GM06990 (cell line): ENCODE measurements at places on chromosomes 7 and 10.

- DNase-seq, result peak; percentile 46
Observed at GRCh38 chr7:24778543-24779282, 21.4 kb upstream of the GSDME start.

DNA sequence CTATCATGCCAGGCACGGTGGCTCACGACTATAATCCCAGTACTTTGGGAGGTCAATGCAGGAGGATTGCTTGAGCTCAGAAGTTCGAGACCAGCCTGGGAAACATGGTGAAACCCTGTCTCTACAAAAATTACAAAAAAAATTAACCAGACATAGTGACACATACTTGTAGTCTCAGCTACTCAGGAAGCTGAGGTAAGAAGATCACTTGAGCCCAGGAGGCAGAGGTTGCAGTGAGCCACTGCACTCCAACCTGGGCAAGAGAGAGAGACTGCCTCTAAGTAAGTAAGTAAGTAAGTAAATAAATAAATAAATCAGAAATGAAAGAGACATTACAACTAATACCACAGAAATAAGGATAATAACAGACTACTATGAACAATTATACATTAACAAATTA is 36.2 kb downstream of the PDLIM1 start:
- no peak for DNase-seq

DNA sequence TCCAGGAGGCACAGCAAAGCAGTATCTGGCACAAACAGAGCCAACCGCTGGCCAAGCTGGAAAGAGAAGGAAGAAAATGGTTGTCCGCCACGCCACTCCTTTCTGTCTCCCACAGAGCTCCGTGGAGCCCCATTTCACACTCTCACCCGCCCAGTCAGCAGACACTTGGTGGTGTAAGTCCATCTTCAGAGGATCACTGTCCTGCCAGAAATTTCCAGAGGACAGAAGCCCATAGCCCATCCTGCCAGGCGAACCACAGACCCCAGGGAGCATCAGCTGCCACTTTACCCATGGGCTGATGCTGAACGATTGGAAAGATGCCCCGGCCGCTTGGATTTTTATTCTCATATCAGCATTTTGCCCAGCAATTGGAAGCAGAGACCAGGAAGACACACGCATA is 144.7 kb upstream of the LYZL2 start:
- DNase-seq, result no peak

GRCh38 chr10:83816942-83817341 is 322.4 kb upstream of the GHITM start:
- peak; percentile 20 for DNase-seq

- no peak for DNase-seq
Observed at GRCh38 chr7:90465816-90466215, 3.6 kb upstream of the PTTG1IP2 start.

DNA sequence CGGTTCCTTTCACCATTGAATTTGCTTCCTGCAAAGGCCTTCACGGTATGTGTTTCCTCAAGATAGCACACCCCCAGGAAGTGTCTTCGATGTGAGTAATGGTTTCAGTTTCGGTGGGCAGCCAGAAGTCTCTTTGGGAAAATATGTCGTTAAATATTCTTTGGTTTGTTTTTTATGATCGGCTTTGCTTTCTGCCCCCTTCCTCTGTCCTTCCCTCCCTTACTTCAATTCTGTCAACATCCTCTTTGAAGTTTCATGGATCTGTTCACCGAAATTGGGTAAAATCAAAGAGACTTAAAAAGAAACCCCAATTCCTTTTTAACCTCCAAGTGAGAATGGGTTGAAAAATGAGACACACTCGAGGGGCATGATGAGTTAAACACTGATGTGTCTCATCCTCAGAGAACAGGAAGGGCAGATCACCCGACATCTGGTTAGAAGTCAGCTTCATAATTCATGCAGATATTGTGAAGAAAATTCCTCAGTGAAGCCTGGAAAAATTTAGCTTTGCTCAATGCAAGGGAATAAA is 170.8 kb upstream of the HABP2 start:
- no peak for DNase-seq

DNA sequence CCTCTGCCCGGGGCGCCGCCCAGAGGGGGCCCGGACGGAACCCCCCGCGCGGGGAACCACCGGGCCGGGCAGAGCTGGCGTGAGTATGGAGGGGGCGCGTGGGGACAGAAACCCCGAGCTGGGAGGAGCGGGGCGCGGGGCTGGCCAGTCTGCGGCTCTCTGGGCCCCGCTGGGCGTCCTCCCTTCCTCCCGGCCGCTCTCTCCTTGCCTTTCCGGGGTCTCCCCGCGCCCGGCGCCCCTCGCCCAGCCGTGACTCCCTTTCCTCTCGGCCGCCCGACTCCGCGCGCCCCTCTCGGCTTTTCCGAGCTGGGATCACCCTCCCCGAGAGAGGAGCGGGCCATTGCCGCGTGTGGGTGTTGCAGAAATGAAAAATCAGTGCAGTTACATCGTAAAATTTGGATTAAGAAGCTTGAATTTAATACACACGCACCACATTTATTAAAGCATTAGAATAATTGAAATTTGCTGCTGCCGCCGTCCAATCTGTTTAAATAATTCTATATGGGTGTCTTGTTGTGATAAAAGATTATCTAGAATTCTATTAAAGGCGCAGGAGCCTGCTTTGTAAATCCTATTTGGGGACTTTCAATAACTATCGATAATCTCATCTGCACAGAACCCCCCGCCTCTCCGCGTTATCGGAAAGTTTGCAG is 9.1 kb downstream of the UNCX start:
- DNase-seq, result no peak

- DNase-seq, result no peak
Observed at GRCh38 chr7:153509768-153510167, 542.4 kb upstream of the DPP6 start.

DNA sequence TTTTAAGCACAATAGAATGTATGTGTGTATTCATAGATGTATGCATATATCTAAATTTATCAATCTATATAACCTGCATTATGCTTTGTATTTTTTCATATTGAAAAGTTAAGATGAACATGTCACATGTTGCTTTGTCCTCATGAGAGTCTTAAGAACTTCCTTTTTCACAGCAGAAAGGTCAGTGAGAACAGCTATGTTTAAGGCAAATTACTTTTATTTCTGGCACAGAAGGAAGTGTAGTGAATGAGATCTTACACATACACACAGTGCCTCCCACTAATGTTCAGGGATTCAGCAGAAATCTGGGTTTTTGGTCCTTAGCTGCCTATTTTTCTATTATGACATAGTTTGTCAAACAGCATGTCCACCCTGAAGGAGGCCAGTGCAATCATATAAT is 134.8 kb downstream of the TMEM26 start:
- DNase-seq, result no peak

GRCh38 chr7:732556-732955 is 5.5 kb upstream of the PRKAR1B start:
- DNase-seq, result no peak

DNA sequence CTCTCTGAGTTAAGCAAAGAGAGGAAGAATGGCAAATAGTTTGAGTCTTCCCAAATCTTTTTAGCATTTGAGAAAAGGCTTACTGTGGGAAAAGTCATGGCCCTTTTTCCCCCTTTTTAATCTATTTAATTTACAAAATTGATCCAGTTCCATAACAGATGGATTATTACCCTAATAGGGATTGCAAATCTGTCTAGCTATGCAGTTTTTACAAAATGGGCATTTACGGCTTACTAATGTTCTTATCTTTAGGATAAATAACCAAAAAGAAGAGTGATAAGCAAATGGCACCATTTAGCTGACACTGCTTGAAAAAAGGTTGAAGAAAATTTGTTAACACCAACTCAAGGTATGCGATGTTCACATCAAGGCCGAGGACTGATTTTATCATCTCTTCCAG is 169.7 kb downstream of the SKAP2 start:
- DNase-seq, result no peak

GRCh38 chr10:94496646-94497045 is 48.9 kb upstream of the HELLS start:
- no peak for DNase-seq

DNA sequence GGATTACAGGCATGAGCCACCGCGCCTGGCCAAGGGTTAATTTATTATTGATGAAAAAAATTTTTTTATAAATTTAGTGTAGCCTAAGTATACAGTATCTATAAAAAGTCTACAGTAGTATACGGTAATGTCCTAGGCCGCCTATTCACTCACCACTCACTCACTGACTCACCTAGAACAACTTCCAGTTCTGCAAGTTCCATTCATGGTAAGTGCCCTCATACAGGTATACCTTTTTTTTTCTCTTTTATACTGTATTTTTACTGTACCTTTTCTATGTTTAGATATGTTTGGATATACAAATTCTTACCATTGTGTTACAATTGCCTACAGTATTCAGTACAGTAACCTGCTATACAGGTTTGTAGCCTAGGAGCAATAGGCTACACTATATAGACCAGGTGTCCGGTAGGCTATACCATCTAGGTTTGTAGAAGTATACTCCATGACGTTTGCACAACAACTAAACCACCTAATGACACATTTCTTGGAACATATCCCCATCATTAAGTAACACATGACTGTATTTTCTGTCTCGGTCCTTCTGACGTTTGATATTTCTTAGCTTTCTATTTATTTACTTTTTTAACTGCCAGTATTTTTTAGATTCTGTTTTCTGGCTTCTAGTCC is 23.4 kb downstream of the IRF5 start:
- no peak for DNase-seq

- peak; percentile 60 for DNase-seq
Observed at GRCh38 chr10:83539528-83540308, 599.6 kb upstream of the GHITM start.

GRCh38 chr7:117774943-117775342 is 98.3 kb downstream of the CTTNBP2 start:
- DNase-seq, result no peak

DNA sequence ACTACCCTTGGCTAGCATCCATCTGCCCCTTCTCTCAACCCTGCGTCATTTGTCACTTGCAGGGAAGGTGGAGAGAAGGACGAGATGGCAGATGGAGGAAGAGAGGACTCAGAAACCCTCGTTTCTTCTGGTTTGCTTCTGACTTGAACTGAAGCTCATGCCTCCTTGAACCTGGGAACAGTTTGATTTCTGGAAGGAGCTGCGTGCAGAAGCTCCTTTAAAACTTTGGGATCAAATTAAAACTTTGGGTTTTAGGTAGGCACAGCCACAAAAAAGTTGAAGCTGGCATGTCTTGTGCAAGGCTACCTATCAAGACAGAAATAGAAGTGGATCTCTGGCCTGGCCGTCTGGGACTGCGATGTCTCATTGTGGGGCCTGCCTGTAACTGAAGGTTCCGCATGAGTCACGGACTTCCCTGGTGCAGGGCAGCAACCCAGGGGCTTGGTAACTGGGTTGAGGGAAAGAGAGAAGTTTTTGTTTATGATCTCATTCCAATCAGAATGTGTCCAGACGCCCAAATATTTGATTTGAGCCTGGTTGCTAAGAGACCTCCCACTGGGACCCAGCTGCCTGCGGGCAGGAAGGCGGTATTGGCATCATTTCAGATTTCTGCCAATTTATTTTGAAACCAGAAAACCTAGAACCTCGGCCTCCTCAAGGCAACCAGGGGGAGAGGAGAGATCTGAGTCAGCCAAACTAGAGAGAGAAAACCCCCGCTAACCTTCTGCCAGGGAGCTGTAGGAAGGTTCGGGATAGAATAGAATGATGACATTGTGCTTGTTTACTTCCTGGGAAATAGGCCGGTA is 15.8 kb upstream of the CAMK1D start:
- DNase-seq, result peak; percentile 55

DNA sequence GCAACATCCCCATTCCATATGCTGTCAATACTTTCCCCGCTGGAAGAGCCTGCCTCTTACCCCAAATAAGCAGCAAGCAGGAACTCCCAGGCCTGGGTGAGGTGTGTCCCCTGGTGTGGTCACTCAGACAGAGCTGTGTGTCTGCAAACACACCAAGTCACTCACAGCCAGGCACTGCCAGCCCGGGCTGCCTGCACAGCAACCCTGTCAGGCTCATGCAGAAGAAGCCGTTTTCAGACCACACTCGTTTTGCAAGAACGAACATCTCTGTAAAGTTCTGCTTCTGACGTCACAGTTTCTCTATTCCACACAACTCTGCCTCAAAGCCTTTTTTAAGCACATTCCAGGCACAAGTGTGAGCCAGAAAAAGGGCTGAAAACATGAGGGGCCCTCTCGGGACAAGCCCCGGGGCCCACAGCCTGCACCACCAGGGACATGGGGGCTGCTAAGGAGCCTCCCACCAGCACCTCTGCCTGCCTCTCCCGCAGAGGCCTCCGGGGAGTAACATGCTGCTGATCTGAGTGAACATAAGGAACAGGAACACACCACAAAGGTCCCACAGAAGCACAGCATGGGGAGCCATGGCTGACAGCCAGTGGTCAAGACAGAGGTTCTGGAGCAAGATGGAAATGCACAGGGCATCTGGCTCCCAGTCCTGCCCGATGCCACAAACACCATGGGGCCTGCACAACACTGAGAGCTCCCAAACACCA is 11.4 kb downstream of the PTPRN2 start:
- no peak for DNase-seq

DNA sequence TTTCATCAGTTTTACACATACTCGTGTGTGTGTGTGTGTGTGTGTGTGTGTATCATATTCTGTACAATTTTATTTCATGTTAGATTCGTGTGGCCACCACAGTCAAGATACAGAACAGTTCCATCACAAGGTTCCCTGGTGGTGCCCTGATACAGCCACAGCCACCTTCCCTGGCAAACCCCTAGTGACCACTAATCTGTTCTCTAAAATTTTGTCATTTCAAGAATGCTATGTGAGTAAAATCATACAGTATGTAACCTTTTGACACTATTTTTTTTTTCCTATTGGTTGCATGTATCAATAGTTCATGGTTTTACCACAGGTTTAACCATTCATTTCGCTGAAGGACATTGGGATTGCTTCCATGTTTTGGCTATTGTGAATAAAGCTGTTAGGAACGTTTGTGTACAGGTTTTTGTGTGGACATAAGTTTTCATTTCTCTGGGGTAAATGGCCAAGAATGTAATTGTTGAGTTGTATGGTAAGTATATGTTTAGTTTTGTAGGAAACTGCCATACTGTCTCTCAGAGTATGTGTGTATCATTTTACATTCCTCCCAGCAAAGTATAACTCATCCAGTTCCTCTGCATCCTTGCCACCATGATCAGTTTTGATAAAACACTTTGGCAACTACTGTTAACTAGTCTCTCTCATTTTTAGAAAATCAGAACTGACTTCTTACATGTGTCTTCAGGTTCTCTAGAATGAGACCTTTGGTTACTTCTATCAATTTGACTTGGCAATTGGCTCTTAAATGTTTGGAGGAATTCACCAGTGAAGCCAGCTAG is 20.6 kb downstream of the KLHDC10 start:
- DNase-seq, result peak; percentile 29

- DNase-seq, result no peak
Observed at GRCh38 chr10:96441987-96442643, 71.6 kb downstream of the TLL2 start.
